Activated CD4-positive, alpha-beta T cell treated with anti-CD3 and anti-CD28 coated beads, Interleukin-2, amount 50 U/mL, for 24 hours (primary cell): ENCODE measurements at places on chromosomes 11 and 22.
A peak's percentile ranks its signal among the peaks of the same experiment; 100 is the strongest.

DNA sequence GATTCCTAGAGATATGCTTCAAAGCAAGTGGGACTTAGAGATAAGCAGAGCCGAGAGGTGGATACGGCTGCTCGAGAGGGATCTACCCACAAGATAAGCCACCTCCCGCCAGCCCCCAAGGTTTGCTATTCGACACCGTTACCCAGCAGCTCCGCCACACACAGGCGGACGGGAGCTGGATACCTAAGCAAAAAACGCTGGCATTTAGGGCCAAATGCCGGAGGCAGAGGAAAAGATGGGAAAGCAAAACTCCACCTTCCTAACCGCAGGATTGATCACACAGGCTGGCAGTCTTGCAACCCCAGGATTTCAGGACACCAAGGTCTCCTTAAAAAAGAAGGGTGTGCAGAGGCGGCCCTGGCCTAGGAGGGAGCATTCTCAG, 709 bp downstream of the FTH1 start:
- no peak for DNase-seq

DNA sequence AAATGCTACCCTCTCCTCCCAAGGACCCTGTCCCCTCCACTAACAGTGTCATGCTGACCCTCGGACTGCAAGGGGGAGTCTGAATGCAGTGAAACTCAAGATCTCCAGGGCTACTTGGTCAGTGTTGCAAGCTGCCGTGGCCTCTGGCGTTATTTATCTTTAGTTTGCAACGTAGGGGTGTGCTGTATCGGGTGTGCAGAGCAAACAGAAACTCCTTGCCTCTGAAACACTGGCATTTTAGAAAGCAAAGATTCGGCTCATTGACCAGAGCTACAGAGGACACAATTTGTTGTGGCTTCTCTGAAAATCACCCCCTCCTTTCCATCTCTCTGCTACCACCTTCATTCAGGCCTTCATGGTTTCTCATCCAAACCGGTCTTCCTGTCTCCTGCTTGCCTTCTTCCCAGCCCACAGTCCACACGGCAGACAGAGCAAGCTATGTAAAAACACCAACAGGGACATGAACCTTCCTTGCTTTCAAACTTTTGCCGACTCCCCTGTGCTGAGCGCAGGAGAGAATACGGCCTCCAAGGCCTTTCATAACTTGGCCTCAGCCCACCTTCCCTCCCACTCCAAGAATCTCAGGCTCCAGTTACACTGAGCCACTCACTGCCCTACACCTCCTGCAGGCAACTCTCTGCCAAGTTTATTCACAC, 14.9 kb downstream of the FZD4 start:
- no peak for DNase-seq

DNA sequence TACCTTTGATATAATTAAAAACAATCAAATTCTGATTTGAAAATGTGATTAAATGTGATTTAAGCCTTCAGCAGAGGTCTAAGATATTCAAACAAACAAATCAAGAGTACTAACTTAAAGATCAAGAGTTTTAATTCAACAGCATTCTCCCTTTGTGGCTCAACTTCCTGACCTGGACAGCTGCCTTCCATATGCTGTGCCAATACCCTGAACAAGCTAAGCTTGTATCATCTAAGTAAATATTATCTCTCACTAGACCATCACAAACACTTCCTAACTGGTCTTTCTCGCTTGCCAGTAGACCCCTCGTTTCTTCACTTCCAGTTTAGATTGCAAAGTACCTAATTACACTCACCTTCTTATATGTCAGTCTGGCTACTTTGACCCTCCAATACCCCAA, 35.9 kb upstream of the P4HA3 start:
- DNase-seq = no peak

DNA sequence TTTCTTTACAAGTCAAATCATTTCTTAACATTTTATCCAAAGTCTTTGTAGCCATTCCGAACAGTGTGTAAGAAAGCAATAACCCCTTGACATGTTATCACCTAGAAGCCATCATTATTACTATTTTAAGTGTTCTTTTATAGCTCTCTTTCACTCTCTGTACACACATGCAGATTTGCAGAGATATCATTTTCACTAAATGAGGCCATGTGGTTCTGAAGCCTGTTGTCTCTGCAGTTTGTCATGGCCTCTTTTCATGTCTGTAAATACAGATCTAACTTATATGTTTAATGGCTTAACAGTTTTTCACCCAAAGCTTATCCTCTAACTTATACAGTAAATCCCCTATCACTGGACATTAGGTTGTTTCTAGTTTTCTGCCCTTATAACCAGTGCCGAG, 166.8 kb downstream of the MYO18B start:
- no peak for DNase-seq

DNA sequence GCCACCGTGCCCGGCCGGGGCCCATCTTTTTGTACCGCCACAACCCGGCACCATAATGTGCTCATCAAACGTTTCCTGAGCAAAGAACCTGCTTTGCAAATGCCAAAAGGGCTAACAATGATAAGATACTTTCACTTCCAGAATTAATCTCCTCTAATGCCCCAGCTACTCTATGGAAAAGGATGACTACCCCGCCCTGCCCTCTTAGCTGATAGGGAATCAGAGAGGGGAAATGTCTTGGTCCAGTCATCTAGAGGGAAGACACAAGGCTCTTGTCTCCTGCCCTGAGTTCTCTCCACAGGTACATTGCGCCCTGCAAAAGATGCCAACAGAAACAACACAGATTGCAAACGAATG, 586 bp downstream of the TTLL1 start:
- DNase-seq = no peak

GRCh38 chr11:119107538-119108145, 498 bp downstream of the C2CD2L start:
- no peak for DNase-seq

- no peak for DNase-seq
Measured at GRCh38 chr11:126426820-126427749, 71.6 kb downstream of the ST3GAL4 start.

DNA sequence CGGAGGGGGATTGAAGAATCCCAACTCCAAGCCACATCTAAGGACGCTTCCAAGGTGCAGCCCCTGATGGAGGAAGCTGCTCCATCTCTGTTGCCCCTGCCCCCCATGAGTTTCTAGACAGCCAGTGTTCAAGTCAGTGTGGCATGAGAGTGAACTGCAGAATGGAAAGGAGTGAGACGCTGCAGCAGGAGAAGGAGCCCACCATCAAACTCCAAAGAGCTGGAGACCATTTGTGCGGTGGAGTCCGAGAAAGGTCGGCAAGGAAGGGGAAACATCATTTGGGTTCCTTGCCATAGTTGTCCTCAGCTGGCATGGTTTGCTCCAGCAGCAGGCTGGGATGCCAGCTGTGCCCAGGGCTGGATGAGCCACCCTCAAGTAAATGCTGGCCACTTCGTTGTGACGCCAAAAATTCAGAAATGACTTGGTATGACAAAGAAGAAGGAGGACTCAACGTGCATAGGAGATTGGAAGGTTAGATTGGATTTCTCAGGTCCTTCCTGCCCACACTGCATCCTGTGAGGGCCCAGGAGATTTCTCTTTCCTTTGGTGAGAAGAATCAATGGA, 16.4 kb downstream of the APOL2 start:
- no peak for DNase-seq

GRCh38 chr22:21917181-21917958, 35.3 kb downstream of the PPM1F start:
- no peak for DNase-seq

DNA sequence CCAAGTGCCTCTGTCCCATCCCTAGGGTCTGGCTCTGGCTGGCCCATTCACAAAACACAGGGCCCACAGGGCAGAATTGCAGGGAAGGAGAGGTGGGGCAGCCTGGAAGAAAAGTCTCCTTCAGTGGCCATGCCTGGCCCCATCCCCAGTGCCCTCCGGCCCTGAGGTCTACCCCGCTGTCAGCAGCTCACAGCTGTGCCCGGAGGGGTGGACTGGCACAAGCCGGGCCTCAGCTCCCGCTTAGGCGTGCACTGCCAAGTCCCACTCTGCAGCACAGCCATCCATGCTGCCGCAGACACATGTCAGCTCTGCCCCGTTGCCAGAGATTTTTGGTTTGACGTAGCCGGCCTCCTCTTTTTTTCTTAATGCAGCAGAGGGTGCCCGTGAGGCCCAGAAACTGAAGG, 3.9 kb upstream of the SCN2B start:
- no peak for DNase-seq

- DNase-seq = no peak
Measured at GRCh38 chr22:43948836-43949406, 6.3 kb upstream of the SAMM50 start.

DNA sequence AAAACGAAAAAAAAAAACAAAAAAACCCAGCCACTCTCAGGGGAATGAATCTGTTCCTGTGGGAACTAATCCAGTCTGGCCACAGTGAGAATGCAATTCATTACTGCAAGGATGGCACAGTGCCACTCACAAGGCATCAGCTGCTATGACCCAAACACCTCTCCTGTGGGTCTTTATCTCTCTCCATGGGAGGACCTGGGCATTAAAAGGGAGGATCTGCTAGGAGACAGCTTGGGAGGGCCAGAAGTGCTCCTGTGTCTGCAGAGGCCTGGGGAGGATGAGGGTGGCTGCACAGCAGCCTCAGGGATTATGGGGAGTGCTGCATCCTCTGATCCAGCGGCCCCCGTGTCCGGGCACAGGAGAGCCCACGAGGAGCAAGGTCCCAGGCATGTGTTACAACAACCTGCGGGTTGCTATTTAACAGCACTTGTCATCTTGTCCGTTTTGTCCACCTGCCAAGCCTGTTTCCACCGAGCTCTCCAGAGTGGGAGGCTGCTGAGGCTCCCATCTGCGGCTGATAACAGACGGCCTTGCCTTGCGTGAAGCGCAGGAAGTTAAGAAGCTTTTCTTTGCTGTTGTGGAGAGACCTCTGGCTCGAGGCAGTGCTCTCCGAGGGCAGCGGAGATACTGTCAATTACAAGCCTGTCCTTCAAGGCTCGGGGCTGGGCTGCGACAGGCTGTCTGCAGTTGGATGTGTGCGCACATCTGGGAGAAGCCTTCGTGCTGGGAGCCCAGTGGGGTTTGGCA, 97.7 kb downstream of the NXPE2 start:
- no peak for DNase-seq

GRCh38 chr22:17091851-17092250, 7.1 kb downstream of the IL17RA start:
- DNase-seq = no peak

DNA sequence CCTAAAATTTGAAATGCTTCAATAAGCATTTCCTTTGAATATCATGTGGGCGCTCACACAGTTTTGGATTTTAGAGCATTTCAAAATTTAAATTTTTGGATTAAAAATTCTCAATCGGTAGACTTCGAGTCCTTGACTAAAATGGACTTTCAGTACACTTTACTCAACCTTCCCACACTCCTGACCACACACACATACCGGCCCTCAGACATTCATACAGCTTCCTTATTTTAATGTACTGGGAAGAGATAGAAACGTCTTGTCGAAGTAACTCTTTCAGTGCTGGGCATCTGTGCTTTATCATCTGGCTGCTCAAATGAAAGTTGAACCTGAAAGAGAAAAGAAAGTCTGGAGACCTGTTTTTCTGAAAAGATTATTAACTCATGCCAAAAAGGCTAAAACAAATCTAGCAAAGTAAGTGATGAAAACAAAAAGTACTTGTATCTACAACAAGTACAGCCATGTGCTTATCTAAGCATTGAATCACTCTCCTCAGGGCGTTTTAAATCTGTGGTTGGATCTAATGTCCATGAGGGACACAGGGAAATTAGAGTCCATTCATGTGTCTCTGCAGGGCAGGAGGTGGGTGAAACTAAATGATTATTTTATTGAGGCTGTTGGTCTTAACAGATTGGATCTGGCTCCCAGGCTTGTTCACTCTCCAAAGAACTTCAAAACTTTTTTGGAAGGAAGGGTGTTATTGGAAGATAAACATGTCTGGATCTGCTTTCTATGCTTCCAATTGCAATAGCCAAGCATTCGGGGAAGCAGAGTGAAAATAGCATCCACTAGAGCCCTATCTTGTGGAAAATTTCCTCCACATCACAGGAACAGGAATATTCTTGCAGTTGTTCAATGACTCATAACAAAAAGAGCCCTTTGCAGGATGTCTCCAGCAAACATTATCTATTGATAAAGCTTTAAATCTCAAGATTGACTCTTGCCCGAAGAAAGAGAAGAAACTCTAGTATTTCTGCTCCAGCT, 47.0 kb downstream of the CARD18 start:
- no peak for DNase-seq

GRCh38 chr11:128772814-128773213, 78.9 kb downstream of the FLI1 start:
- peak; percentile 24 for DNase-seq

- DNase-seq = no peak
Measured at GRCh38 chr11:30936491-30936890, 350.3 kb upstream of the MPPED2 start.

DNA sequence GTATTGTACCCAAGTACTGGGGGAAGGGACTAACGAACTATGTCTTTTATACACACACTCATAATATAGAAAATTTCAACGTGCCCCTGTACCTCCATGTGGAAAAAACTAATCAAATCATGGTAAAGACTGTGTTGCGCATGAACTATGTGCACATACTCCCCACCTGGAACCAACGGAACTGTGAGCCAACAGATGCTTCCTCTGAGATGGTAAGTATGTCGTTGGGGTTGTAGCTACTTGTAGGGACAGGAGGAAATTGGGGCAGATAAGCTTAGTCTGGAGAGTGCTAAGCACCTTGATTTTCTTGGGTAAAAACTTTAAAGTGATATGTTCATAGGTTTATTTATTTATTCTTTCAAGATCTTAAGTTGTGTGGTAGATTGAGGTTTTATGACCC, 40.1 kb downstream of the GLYAT start:
- DNase-seq = no peak

- DNase-seq = no peak
Measured at GRCh38 chr11:898143-898511, 12.5 kb downstream of the CHID1 start.

- no peak for DNase-seq
Measured at GRCh38 chr22:49688516-49689254, 139.0 kb downstream of the BRD1 start.

- DNase-seq = no peak
Measured at GRCh38 chr22:30420347-30421125, 5.0 kb upstream of the MTFP1 start.

- DNase-seq = no peak
Measured at GRCh38 chr11:132056689-132057088, 686.3 kb downstream of the NTM start.

GRCh38 chr11:22626573-22627239, 1.1 kb upstream of the FANCF start:
- DNase-seq = no peak

- no peak for DNase-seq
Measured at GRCh38 chr11:559712-560304, 730 bp downstream of the LMNTD2 start.

GRCh38 chr11:118996926-118997626, 862 bp upstream of the CENATAC start:
- DNase-seq = peak; percentile 5

DNA sequence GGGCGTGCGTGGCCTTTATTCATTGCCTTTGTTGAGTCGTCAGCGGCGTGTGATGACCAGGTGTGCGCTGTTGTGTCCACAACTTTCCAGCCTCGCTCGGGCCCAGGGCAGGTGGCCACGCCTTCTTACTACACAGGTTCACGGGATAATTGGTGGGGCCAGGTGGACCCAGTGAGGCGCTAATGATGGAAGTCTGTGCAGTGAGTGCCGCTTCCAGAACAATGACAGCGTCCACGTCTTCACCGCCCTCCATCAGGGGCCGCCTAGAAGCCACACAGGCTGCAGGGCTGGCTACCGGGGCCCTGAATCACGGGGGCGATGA, 1197.3 kb downstream of the BRD1 start:
- no peak for DNase-seq

GRCh38 chr11:118398791-118399559, 2.4 kb upstream of the ATP5MG start:
- DNase-seq = no peak
